ENCODE measurements at places on chromosomes 3 and 15. TPM values are rescaled to one million over a fixed set of nuclear protein-coding genes. Genes with fewer than 3 reads are reported as not detected.

GRCh38 chr15:91224755-91225380 lies 124.8 kb downstream of the SV2B start:
- DNase-seq = peak; percentile 28

- no peak for DNase-seq
These were observed 86.8 kb upstream of the CTNNB1 start for GRCh38 chr3:41112466-41112865.

DNA sequence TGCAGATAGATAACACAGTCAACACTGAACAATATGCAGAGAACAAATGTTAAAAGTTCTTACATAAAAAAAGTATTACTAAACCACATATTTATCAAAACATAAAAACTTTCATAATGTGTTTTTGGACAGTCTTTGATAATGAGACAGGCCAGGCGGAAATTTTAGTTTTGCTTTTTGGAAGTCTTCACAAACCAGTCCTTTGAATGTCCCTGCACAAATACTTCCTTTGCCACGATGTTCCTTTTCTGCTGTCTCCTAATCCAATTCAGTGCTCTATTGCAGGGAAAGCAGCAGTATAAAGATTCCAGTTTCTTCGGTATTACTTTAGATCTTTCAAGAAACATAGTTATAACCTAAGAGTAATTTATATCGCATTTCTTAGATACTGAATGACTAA lies 135.9 kb downstream of the TBL1XR1 start:
- no peak for DNase-seq

DNA sequence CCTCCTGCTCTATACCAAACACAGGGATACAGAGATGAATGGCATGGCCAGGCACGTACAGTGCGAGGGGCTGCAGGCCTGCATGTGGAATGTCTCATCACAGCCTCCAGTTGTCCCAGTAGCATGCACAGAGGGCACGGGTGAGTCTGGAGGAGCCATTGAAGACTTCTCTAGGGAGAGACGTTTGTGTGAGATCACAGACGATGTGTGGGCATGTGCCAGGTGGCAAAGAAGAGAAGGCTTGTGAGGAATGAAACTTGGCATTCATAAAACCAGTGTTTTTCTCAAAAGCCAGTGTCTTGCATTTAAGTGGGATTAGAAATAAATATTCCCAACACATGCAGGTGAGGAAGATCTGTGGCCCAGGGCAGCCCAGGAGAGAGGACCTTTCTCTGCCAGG lies 119.1 kb upstream of the UBE3A start:
- no peak for DNase-seq

DNA sequence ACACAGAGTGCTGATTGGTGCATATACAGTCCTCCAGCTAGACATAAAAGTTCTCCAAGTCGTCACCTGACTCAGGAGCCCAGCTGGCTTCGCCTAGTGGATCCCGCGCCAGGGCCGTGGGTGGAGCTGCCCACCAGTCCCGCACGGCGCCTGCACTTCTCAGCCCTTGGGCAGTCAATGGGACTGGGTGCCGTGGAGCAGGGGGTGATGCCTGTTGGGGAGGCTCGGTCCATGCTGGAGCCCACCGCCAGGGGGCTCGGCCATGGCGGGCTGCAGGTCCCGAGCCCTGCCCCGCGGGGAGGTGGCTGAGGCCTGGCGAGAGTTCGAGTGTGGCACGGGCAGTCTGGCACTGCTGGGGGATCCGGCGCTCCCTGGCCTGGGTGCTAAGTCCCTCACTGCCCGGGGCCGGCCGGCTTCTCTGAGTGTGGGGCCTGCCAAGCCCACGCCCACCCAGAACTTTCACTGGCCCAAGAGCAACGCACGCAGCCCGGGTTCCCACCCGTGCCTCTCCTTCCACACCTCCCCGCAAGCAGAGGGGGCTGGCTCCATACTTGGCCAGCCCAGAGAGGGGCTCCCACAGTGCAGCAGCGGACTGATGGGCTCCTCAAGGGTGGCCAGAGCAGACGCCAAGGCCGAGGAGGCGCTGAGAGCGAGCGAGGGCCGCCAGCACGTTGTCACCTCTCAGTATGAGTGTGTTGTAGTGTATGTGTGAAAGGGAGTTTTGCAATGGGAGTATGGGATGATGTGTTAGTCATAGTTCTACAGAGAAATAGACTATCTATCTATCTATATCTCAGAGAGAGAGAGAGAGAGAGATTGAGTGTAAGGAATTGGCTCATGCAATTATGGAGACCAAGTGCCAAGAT lies 69.0 kb downstream of the UBE2E2 start:
- DNase-seq = no peak

GRCh38 chr15:53072077-53072476 lies 281.9 kb upstream of the ONECUT1 start:
- DNase-seq = peak; percentile 40

The SERPINI1 gene
- total RNA-seq = 3.3 TPM
